ENCODE measurements at places on chromosomes 6 and 20.

DNA sequence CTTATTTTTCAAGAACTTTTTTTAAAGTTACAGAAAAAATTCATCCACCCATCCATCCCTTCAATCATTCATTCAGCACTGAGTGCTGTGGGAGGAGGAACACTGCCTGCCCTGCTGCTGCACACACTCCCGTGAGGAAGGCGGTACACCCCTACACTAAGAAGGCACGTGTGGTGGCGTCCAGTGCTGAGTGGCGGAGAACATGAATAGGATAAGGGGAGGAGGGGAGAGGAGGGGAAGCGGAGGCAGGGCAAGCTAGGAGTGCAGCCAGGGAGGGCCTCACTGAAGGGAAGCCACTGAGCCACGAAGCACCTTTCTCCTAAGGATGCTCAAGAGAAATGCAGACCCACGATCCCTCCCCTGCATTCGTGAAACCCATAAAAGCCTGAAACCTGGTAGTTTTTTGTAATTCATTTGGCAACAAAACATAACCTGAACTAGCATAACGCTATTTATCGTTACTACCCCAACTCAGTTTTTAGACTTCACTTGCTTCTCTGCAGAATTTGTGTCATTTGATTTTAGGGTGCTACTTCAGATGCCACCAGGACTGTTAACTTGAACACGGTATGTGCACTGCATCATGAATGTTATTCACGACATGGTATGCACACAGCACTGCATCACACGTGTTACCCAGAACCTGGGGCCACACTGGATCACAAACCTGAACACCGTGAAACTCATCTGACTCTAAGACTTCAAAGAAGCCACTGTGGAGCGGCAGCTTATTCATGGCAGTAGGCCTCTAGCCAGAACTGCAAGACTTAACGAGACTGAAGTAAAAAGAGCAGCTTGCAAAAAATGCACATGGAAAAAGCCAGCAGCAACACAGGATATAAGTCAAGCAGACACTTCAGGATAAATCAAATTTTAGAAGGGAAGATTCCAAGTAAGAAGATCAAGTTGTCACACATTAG, 3.5 kb downstream of the RNASET2 start:
- DNase-seq: peak; percentile 35

DNA sequence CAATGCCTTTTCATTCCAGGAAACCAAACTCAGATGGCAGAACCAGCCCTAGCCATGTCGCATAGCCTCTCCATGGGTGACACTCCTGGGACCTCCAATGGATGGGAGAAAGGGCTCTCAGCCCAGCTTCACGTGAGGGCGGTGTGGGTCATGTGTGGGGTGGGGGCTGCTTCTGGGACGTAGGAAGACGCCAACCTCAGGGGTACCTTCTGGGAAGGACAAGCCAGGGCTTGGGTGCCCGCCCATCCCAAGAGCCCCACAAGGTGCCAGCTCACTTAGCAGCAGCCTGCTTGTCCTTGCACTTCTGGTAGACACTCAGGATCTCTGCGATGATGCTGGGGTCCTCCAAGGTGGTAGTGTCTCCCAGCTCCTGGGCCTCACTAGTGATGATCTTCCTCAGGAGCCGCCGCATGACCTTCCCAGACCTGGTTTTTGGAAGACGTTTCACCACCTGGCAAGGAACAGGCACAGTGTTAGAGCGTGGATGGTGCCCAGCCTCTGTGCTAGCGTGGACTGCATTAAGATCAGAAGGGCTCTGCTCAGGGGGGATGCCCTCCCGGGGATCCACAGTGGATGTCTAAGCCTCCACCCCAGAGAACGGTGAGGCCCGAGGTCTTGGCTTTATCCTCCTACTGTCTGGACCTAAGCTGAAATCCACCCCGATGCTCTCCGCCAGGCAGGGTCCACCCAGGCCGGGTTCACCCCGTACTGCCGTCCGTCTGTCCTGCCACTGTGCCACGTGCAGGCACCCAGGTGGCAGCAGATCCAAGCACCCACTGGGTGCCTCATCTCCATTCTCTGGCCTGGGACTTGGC, 15.1 kb upstream of the APMAP start:
- DNase-seq: no peak

- no peak for DNase-seq
Measured at GRCh38 chr6:12353731-12354130, 63.6 kb downstream of the EDN1 start.

DNA sequence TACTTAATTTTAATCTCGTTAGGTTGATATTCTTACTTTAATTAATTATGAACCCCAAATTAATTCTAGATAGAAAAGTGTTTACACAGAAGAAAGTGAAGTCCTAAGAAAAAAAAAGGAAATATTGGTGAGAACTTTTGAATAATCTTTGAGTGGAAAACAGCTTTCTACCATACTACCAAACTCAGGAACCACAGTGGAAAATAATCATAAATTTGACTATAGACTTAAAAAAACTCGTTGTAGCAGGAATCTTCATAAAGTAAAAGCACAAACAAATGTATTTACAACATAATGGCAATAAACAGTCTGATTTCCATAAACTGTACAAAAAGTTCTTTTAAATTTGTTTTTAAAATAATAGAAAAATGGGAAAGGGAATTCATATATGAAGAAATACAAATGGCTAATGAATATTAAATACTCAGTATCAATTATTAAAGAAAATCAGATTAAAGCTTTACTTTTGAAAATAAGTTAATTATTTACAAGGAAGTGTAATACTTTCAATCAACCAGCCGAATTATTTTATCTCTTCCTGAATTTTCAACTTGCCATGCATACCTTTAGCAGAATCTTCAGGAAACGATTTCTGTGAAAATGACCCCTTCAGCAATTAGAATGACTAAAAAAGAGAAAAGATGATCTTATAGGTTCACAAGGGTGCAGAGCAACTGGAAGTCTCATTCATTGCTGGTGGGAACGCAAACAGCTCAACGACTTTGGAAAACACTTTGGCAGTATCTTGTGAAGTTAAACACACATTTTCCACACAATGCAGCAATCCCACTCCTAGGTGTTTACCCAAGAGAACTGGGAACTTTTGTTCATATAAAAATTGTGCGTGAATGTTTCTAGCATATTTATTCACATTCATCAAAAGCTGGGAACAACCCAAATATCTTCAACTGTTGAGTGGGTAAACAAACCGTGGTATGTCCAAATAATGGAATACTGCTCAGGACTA, 38.5 kb upstream of the BMP6 start:
- DNase-seq: no peak

GRCh38 chr6:41707565-41708200, 27.7 kb downstream of the TFEB start:
- no peak for DNase-seq

DNA sequence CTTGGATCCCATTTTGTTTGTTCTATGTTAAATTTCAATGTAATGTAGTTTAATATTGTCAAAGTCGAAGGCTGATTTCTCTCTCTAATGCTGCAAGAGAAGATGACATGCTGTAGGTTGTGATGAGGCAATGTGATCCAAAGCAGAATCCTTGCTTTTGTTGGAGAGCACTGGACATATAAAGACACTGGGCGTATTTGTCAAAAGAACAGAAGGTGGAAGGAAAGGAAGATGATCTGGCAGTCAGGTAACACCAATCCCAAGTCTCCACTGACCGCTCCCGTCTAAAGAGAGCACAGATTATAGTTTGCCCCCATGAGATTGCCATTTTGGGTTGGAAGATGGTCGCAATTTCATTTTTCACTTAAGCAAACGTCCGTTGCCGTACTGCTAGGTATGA, 935 bp upstream of the RFX6 start:
- no peak for DNase-seq

- DNase-seq: no peak
Measured at GRCh38 chr6:168638468-168639271, 197.7 kb downstream of the SMOC2 start.

GRCh38 chr6:93164781-93165180, 254.6 kb downstream of the EPHA7 start:
- DNase-seq: no peak

- DNase-seq: no peak
Measured at GRCh38 chr6:13098793-13099570, 229.4 kb downstream of the TBC1D7 start.

DNA sequence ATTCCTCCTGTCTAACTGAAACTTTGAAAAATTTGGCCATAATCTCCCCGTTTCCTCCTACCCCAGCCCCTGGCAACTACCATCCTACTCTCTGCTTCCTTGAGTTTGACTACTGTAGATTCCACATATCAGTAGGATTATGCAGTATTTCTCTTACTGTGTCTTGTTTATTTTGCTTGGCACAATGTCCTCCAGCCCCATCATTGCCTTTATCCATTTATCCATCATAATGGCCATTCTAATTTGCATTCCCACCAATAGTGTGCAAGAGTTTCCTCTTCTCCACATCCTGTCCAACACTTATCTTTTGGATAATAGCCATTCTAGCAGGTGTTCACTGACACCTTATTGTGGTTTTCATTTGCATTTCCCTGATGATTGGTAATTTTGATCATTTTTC, 202.3 kb downstream of the THBS2 start:
- DNase-seq: no peak

- no peak for DNase-seq
Measured at GRCh38 chr6:90790696-90791095, 203.8 kb upstream of the MAP3K7 start.

DNA sequence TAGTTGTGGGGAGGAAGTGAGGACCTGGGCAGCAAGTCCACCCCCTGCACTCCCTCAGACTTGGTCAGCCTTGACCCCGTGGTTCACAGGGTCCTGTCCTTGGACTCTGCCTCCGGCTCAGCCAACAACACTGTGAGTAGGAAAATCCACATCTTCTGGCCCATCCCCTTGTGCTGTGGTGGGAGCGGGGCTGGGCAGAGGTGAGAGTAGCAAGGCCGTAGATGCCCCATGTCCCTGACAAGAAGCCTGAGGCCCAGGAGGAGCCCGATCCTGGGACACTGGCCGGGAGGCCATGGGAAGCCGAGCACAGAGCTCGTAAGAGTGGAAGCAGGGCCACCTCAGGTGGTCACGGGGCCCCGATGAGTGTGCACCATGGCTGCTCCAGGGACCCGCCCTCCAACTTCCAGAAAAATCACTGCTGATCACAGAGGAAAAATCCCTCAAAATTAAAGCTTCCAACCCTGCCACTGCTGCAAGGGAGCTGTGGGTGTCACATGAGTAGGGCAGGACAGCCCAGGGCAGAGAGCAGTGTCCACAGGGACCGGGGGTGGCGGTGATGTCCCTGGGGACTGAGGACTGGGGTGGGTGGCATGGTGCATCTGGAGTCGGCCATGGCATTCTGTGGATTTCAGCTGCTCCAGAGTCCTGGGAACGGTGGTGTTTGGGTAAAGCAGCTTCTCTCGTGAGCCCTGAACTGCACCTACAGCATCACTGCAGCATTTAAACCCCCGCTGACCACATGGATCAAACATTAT, 189.4 kb downstream of the DLL1 start:
- DNase-seq: no peak

- DNase-seq: no peak
Measured at GRCh38 chr6:124190256-124190655, 386.6 kb downstream of the NKAIN2 start.

- DNase-seq: no peak
Measured at GRCh38 chr6:26008470-26008869, 45.9 kb downstream of the TRIM38 start.

DNA sequence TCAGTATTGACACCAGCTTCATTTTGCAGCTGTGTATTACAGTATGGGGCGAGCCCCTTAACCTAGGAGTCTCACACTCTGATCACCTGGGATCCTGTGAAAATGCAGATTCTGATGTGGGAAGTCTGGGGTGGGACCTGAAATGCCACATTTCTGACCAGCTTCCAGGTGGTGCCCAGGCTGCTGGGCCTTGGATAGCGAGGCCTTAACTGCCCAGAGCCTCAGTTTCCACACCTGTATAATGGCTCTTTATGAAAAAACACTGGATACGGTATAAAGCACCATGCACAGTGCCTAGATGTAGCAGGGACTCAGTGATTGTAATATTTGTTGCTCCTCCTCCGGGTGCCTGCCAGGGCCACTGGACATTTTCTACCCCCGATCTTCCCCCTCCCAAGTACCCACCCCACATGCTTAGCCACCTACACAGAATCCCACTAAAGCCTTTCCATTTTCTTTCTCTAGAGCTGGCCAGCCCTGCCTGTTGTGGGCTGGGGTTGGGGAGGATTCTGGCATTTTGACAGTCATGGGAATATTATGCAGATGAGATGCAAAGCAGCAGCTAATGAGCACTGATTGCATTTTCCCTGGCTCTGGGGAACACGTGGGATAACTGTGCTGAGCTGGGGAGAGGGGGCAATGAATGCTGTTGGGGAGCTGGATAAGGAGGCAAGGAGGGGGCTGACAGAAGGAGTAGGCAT, 44.8 kb downstream of the SPDEF start:
- no peak for DNase-seq

DNA sequence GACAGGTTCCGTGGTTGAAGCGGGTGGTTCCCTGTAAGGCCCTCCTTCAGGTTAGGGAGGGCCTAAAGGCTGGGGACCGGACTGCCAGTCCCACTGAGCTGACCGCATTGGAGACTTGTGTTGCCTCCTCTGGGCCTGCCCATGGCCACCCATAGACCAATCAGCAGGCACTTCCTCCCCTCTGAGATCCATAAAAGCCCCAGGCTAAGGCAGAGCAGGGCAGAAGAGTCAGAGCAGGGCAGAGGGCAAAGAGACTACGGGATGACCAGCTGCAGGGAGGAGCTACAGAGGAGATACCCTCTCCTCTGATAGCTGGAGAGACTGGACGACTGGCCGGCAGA, 537.4 kb downstream of the TENT5A start:
- no peak for DNase-seq

DNA sequence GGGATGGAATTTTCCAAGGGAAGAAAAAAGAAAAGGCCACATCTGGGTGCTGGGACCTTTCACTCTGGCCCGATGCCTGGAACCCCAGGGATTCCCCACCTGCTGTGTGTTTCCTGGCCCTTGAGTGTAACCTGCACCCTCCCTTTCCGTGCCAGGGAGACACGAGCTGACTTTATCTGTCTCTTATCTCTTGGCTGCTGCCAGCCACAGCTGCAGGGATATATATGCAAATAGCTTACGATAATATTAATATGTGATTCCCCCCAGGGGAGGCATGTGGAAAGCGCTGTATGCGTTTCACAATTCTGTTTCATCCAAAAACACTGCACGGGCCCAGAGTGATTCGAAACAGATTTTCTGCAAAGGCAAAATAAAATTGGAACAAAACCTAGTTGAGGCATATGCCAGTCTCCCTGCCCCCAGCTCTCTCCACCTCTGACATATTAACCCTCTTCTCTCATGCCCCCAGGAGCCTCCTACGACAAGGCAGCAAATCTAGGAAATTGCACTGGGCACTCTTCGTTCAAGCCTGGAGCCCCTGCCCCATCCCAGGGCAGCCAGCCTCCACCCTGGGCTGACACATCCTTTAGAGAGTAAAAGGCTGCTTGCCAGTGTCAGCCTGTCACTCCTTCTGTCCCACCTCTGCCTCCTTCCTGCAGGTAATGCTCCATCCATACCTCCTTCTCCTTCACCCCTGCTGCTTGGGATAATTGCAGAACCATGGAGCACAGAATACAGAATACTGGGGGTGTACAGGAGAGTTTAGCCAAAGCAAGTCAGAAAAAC, 1.3 kb downstream of the RIPOR3 start:
- no peak for DNase-seq

- no peak for DNase-seq
Measured at GRCh38 chr6:128216917-128217316, 303.5 kb downstream of the PTPRK start.
